Stimulated activated CD4-positive, alpha-beta T cell treated with anti-CD3 and anti-CD28 coated beads, Interleukin-1b, Interleukin-23, amount 100 ng/mL, for 48 hours (primary cell): ENCODE measurements at places on chromosomes 7 and 10.

GRCh38 chr10:70368774-70369482 lies 13.5 kb downstream of the LRRC20 start:
- DNase-seq = no peak

GRCh38 chr7:14065286-14065685 lies 75.8 kb upstream of the ETV1 start:
- no peak for DNase-seq

DNA sequence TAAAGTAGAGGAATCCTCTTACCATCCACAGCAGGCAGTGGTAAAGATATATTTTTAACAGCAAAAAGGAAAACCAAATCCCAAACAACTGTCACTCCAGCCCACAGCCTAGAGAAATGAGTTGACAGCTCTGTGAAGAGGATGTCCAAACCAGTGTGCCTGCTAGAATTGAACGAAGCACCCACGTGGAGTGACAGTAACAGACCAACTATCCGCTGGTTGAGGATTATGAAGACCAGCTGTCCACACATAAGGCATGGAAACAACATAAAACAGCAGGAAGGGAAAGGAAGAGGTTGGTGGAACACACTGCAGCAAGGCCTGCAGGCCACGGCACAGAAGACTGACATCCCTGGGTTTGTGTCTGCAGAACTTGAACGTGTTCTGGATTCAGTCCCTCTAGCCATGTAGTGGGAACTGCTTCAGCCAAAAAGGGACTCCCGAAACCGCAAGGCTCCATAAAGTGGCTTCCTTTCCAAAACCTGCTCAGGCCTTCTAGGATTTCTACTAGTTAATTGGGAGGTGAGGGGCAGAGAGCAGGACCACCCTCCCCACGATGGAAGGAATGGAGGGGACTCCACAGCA lies 324.4 kb downstream of the BICC1 start:
- no peak for DNase-seq

DNA sequence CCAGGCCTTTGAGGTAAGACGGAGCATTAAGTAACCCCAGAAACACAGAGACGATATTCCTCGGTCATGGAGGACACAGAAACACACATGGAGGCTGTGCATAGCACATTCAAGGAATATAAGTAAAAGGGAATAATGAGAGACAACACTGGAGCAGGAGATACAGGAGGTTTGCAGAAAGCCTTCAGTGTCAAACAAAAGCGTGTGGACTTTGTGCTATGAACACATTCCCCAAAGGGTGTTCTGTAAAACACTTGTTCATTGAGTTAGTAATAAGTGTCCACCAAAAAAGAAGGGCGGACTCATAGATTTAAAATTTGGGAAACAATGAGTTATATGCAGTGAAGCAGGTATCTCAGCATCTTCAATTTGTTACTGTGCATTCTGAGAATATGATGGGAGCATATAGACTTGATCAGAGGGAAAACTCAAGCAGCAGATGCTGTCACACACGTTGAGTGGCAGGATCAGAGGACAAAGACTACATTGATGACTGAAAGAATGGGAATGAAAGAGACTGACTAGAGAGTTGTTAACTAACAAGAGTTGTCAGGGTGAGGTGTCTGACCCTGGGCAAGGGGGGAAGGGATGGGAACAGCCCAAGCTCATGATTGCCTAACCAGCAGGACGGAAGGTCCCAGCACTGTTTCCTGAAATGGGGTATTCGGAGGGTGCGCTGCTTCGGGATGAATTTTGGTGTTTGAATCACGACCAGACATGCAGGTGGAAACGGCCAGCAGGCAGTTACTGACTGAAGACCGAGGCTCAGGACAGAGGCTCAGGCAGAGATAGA lies 85.2 kb upstream of the VIPR2 start:
- DNase-seq = no peak

DNA sequence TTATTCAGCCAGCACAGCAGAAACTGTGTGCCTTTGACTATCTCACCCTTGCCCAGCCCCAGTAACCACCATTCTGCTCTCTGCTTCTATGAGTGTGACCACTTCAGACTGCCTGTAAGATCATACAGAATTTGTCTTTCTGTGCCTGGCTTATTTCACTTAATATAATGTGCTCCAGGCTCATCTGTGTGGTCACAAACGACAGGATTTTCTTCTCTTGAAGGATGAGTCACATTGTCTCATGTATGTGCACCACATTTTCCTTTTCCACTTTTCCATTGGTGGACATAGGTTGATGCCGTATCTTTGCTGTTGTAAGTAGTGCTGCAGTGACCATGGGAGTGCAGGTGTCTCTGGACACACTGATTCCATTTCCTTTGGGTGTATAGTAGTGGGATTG lies 122.5 kb upstream of the LANCL2 start:
- no peak for DNase-seq

DNA sequence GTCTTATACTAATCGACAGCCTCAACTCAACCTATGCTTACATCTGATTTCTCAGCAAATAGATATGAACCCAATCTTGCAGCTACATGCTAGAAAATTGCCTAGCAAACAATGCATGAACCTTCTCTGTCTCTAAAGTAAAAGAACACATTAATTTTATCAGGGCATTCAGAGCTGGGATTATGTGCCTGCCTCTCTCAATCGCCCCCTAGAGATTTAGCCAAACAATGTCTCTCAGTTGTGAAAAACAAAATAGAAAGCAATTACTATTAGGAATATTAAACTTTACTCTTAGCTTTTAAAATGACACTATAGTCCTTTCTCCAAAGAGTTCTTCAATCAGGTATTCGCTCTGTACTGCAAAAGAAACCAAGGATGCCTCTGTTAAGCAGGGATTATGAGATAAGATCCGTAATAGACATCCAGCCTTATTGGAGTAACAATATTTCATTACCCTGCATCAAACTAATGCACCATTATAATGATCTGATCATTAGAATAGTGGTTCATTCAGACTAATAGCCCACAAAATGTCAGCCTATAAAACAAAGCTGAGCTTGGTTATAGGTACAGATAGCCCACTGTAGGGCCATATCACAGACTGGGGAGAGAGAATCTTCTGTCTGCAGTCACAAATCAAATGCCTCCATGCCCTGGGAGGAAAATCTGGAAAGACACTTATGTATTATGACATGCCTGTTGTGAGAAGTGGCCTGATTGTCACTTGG lies 736.9 kb downstream of the PARD3 start:
- DNase-seq = no peak

DNA sequence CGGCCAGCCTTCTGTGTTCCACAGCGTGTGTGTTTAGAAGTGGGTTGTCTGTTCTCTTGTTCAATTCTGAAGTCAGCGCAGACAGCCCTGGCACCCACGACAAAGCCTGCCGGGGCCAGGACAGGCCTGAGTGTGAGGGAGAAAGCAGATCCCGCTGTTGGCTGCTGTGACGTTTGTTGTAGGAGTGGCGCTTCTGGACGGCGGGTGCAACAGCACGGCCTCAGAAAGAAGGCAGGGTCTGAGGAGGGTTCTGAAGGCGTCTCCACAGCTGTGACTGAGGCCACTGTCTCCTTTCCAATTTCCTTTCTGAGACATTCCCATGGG lies 76.2 kb downstream of the VIPR2 start:
- no peak for DNase-seq

GRCh38 chr7:99000196-99000903 lies 122.0 kb downstream of the TRRAP start:
- DNase-seq = no peak
